ENCODE measurements at places on chromosomes 13 and 19.

DNA sequence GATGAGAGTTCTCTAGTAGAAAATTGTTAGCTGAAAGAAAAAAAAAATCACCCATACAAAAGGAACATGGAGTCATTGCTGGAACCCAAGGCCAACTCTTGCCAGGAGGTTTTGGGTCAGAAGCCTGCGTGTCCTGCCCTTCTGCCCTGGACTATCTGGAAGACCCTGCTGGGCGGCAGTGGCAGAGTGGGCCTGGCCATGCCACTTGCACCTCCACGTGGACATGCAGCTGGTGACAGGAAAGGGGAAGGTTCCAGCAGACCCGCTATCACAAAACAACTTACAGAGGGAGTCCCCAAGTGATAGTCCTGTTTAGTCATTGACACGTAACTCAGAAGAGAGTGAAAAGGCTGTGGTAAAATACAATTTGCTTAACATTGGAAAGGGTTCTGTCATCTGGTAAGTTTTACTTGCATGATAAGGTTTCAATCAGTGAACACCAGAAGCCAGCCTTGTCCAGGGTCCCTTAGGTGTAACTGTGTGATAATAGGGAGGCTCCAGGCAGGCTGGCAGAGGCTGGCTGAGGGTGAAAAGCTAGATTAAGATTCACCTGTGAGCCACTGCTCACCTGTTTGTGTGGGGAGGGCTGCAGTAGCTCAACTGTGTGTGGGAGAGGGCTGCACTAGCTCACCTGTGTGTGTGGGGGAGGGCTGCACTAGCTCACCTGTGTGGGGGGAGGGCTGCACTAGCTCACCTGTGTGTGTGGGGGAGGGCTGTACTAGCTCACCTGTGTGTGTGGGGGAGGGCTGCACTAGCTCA is 47.8 kb downstream of the COL4A2 start:
- no peak for DNase-seq

- peak; percentile 76 for DNase-seq
Measured at GRCh38 chr13:76884186-76884906, 1.9 kb downstream of the KCTD12 start.

DNA sequence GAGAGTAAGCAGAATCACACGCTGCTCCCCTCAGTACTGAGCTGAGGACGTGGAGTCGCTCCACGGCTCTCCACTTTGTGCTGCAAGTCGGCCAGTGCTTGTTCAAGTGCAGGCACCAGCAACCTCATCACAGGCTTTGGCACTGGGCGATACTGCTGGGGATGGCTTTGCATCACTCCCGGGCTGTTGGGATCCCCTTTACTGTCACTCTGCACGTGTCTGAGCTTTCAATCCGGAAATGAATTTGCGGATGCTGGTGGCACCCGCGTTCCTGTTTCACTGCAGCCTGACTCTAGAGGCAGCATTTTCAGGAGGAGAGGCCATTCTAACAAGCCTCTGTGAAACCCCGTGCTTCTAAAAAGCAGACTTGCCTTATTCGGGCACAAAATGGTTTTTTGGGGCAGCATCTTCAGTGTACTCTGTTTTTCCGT is 19.1 kb downstream of the SMARCA4 start:
- no peak for DNase-seq

DNA sequence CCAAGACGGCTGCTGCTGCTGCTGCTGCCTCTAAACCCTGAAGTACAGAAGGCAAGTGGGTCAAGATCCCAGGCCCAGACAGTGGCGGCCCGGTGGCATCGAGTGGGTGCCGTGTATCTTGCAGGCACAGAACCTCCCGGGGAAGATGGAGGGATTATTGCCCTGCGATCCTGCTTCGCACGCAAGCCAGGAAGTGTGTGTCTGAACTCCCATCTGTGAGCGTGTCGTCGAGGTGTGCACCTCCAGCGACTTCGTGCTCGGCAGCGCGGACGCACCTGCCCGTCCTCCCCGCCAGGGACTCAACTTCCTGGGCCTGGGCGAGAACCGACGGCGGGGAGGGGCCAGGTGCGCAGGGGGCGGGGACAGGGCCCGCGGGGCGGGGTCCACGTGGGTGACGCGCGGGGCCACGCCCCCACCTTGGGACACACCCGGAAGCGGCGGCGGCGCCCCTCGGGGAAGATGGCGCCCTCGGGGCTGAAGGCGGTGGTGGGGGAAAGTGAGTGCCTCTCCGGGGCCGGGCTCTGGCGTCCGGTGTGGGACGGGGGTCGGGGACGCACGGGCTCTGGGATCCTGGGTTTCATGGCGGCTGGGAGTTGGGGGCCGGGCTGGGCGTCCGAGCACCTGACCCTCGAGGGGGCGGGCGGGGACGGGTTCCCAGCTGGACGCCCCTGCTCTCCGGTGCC is at the start of gene STXBP2:
TSS of gene STXBP2 (plus strand) at position 420 of the 683 bp plus-strand sequence. CDS start at position 460, 40 bp downstream.
- no peak for DNase-seq

DNA sequence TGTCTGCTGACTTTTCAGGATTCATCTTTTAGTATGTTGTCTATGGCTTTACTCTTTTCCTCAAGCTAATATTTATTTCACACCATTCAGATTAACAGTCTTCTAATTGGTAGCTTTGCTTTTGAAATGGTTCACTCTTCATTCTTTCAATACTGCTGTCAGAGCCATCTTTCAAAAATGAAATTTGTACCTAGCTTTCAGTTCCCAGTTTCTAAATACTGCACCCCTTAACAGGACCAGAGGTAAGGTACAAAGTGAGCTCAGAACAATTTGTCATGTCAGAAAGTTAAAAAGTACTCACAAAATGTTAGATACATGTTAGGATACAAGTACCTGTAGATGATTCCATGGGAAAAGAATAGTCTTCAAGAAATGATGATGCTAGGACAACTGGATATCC is 83.0 kb downstream of the FNDC3A start:
- no peak for DNase-seq

DNA sequence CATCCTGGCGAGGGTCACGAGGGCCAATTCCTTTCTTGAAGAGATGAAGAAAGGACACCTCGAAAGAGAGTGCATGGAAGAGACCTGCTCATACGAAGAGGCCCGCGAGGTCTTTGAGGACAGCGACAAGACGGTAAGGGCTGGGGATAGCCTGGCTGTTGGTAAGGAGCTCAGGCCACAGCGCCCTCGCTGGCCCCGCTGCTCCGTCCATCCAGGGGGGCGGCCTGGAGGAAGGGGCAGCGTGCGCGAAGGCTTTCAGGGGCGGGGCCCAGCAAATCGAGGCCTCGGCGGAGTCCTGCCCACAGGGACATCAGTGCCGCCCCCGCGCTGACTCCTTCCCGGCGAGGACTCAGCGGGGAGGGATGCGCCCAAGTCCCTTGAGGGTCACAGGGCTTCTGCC is 6.9 kb downstream of the F10 start:
- no peak for DNase-seq

GRCh38 chr19:10797541-10798256 is 38.3 kb downstream of the TMED1 start:
- DNase-seq = no peak

DNA sequence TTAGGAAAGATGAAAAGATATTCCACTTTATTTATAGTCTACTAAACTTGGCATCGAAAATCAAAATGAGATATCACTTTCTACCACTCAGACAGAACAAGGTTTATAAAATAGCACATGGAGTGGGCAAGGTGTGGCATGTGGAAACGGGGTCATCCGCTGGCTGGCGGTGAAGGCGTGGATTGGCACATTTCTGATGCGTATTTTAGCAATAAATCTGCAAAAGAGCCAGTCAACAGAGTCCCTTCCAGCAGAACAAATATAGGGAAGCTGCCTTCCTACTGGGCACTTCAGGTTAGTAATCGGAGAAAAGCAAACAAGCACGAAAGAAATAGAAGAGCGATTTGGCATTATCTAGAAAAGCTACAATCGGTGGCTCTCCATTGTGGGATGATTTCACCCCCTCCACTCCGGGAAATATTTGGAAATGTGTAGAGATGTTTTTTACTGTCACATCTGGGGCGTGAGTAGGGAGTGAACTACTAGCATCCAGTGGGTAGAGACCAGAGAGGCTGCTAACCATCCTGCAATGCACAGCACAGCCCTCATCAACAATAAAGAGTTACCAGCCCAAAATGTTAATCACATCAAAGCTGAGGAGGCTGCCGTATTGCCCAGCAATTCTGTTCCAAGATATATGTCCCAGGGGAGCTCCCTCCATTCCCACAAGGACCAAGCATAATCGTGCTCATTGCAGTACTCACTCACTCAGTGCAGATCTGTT is 116.1 kb upstream of the PEG3 start:
- no peak for DNase-seq

GRCh38 chr13:40922437-40923040 is 96.6 kb downstream of the ELF1 start:
- DNase-seq = no peak

- DNase-seq = peak; percentile 63
Measured at GRCh38 chr13:27359199-27359821, 65.1 kb upstream of the GTF3A start.

DNA sequence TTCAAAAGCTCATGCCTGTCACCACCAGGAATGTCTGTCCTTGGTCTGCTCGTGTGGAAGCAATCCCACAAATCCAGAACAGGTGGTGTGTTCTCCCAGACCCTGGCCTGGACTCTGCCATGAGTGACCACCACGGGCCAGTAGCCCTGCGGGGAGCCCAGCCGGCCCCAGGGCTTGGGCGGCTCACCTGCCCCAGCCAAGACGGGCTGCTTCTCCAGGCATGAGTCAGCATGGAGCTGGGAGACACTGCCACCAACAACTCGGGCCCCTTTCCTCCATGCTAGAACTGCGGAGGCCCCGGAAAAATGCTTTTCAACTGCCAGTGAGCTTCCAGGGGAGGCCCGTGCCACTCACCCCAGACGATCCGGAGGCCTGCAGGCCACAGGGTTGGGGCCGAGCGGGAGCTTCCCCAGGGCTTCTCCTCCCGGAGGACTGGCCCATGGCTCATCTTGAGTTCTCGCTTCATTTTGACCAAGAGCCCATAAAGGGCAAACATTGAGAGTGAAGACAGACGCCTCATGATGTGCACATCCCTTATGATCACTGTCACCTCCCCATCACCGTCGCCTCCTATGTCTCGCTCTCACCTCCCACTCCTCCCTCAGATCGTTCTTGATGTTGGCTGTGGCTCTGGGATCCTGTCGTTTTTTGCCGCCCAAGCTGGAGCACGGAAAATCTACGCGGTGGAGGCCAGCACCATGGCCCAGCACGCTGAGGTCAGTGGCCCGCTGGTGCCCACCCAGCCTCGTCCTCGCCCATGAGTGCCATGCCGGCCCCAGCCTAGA is 16.7 kb downstream of the YIPF2 start:
- DNase-seq = no peak

DNA sequence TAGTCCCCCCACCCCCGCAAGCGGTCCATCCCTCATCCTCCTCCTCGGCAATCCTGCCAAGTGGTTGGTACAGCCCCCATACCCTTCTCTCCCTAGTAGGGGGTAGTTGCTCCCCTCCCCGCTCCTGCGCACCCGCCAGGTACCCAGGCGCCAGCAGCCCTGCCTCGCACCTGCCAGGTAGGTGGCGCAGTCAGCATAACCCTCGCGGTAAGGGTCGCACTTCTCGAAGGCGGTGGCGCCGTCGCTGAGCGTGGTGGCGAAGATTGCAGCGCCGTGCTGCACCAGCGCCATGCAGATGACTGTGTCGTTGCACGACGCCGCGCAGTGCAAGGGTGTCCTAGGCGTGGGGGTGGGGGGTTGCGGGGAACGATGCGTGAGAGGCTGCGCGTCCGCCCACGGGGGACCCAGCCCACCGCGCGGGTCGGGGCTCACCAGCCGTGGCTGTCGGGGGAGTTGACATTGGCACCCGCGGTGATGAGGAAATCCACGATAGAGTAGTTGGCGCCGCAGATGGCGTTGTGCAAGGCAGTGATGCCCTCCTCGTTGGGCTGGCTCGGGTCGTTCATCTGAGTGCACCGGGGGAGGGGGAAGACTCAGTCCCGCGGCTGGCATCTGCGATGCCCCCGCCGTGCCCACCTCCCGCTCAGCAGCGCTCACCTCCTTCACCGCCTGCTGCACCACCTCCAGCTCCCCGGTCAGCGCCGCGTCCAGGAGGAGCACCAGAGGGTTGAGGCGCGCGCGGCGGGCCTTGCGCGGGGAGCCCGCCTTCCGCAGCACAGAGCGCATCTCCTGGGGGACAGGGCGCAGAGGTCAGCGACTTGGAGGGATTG is 15.2 kb upstream of the ERCC2 start:
- no peak for DNase-seq

GRCh38 chr13:81017513-81018152 is 676.7 kb upstream of the SPRY2 start:
- no peak for DNase-seq

DNA sequence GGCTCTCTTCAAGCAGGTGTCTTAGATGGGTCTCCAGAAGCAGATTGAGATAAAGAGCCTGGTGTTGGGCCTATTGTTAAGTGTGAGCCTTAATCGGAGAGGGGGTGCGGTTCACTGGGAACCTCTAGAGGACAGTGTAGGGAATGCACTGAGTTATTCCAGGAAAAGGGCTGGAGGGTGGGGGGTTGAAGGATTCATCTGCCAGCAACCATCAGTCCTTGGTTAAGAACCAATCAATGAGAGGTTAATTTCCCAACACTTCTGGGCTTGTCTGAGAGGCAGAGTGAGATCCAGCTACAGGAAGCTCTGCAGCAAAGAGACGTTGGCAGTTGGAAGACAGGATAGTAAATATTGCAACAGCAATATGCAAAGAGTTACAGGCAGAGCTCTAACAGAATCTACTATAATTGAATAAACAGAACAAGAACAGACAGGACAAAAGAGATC is 28.7 kb downstream of the CYP4F2 start:
- no peak for DNase-seq

- no peak for DNase-seq
Measured at GRCh38 chr19:6590827-6591319, at the start of gene CD70. Gene CD70 (minus strand): TSS chr19:6591150. CDS start chr19:6591002, 148 bp downstream.

GRCh38 chr19:14497228-14497921 is 1.4 kb upstream of the GIPC1 start:
- DNase-seq = no peak

DNA sequence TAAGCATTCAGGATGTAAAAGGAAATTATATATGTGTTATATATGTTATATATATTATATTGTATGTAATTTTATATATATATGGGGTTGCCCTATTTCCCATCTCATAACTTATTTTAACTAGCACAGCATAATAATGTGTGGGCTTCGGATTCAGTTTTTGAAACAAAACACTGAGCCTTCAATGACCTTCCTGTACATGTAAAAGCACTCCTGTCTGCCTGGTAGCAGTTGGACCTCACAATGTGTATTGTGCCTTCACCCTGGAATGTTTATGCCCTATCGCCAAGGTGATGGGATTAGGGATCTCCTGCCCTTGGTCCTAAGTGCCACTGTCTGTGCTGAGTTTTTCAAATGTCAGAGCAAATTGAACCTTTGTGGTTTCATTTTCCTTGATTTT is 968.8 kb downstream of the TUBA3C start:
- no peak for DNase-seq

- no peak for DNase-seq
Measured at GRCh38 chr13:108924541-108924940, 295.1 kb downstream of the MYO16 start.
